ENCODE measurements at places on chromosomes 1 and 21.

- DNase-seq = peak; percentile 37
Observed at GRCh38 chr1:205504311-205505075, at the start of gene CDK18. CDK18 (plus strand) TSS chr1:205504669; CDS start chr1:205523168, 18,499 bp downstream.

DNA sequence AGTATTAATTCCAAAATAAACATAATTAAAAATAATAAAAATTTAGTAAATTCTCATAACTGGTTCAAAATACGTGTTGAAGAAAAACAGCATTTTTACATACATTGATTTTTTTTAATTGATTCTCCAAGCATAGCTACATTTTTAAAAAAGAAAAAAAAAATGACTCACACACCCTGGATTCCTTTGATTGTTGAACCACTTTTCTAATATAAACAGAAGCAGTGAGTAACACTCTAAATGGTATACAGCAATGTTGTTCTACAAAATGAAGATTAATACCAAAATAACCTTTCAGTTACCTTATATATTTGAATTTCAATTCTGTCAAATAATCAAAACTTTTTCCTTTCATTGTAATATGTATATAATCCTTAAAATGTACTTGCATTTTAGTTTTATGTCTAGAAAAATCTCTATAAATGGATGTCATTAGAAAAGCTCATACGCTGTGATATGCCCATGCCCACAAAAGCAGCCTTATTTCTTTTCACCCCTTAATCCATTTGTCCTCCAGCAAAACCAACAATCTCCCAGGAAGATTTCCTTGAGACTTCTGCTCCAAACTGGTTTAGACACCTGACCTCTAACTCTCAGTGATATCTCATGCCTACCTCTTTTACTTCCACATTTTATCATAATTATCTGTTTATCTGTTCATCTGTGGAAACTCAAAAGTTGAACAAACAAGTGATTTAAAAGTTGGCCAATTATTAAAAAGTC is 246.4 kb upstream of the NR5A2 start:
- DNase-seq = no peak

DNA sequence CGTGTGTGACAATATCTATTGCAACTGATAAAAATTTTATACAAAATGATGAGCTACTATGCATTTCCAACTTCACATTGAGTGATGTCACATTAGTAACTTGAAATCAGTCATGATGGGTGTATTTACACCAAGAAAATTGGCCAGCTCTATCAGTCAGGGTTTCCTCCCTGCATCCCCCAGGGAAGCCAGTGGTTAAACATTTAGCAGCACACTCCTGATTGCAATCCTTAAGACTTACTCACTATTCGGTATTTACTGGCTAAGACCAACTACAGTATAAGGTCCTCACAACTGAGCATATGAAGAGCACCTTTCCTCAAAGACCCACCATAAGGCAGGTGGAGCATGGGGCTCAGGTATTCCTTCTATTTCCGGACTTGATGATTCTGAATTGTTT is 41.3 kb upstream of the PTGFRN start:
- no peak for DNase-seq

GRCh38 chr21:37566790-37567615 is 200.4 kb downstream of the DYRK1A start:
- DNase-seq = no peak

DNA sequence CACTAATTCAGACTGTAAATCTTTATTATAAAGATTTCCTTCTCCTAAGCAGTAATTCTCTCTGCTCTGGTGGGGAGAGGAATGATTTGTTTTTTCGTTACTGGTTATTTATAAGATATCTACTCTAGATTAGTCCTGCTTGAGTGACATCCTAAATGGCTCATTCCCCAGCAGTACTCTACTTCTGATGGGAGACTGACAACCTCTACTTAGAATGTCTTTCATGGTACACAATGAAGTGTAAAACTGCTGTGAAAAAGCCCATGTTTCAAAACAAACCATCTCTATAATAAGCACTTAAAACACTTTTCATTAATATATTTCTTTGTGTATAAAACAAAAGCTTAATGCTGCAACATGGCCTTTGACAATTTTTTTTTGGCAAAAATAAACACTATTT is 33.9 kb upstream of the ESRRG start:
- DNase-seq = no peak

- DNase-seq = no peak
Observed at GRCh38 chr1:174225499-174226204, 66.3 kb downstream of the RABGAP1L start.

GRCh38 chr21:19921211-19921610 is 1077.0 kb upstream of the NCAM2 start:
- no peak for DNase-seq

DNA sequence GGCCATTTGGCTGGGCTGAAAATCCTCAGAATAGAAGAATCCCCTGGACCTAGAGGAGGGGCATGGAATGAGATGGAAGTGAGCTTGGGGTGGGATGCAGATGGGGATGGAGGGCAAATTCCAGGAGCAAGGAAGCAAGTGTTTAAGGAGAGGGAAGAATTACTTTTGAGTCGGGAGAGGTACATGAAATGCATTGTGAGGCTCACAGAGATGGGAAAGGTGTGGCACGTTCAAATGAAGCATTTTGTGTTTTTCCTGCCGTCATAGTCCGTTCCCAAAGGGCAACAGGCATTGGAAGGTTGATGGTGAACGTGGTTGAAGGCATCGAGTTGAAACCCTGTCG is 30.5 kb downstream of the ATP5PO start:
- DNase-seq = no peak

- DNase-seq = no peak
Observed at GRCh38 chr1:19569786-19570185, 74.3 kb upstream of the NBL1 start.

DNA sequence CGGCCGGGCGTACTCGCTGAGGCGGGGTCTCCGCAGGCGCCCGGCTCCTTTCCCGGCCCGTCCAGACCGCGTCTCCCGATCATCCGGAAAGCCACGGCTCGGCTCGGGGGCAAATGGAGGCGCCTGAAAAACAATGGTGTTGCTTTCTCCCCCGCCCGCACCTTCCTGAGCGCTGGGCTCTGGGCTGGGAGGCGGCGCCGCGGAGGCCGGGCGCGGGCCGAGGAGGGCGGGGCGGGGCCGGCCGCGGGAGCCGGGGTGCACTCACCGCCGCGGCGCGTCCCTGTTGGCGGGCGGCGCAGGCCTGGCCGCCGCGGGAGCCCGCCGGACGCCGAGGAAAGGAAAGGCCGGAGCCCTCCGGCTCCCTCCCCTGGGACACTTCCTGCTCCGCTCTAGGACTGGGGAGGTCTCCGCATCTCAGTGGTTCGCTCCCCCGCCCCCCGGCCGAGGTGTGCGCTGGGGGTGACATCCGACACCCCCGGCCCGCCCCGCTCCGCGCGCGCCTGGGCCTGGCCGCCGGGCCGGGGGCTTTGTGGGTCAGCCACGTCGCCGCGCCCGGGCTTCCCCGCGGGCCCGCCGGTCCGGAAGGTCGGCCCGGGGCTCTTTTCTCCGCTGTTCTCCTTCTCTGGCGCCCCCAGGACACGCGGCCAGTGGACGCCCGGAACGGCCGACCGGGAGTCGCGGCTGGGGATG is at the start of gene ZNF496:
TSS of gene ZNF496 (minus strand) at position 343 of the 690 bp plus-strand sequence. CDS start 2,289 bp downstream, outside the sequence.
- DNase-seq = peak; percentile 33

DNA sequence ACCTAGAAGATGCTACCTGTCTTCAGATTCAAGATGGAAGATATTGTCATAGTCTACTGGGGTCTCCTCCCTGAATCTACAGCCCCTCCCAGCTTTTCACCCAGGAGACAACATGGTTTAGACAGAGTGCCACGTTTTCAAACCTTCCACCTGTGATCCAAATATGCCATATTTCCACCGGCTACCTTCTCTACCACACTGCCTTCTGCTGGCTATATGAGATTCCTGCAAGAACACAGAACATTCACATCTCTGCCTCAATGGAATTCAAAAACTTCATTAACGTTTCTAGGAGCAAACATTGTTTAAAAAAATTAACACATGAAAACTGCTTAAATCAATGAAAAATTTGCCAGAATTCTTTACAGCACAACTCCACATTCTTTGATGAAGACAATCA is 12.9 kb upstream of the LELP1 start:
- no peak for DNase-seq

- no peak for DNase-seq
Observed at GRCh38 chr1:204178487-204179281, 12.5 kb upstream of the REN start.

DNA sequence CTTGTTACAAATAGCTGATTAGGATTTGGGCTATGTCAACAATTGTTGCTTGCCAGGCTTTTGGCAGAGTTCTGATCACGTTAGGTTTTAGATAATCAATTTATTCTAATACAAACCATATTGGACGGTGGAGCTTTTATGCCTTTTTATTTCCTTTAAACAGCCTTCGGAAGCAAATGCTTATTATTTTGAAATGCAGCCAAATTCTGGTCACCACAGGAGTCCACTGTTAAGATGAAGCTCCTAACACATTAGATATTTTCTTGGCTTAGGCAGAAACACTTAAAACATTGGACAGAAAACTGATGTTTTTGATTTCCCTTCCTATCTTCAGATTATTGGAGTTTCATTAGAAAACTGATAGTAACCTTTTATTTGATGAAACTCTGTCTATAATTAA is 82.9 kb downstream of the CENPF start:
- no peak for DNase-seq

GRCh38 chr1:14238472-14239307 is 359.8 kb upstream of the KAZN start:
- DNase-seq = no peak

DNA sequence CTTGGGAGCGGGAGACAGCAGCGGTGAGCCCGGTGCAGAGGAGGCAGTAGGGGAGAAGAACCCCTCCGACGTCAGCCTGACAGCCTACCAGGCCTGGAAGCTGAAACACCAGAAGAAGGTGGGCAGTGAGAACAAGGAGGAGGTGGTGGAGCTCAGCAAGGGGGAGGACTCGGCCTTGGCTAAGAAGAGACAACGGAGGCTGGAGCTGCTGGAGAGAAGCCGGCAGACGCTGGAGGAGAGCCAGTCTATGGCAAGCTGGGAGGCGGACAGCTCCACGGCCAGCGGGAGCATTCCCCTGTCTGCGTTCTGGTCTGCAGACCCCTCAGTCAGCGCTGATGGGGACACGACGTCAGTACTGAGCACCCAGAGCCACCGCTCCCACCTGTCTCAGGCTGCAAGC is 32.9 kb downstream of the STYXL2 start:
- no peak for DNase-seq

- DNase-seq = no peak
Observed at GRCh38 chr1:93591676-93592550, 89.7 kb downstream of the BCAR3 start.

- DNase-seq = no peak
Observed at GRCh38 chr1:5639106-5639722, 353.0 kb downstream of the NPHP4 start.

GRCh38 chr1:99745061-99745460 is 21.4 kb downstream of the FRRS1 start:
- DNase-seq = no peak

DNA sequence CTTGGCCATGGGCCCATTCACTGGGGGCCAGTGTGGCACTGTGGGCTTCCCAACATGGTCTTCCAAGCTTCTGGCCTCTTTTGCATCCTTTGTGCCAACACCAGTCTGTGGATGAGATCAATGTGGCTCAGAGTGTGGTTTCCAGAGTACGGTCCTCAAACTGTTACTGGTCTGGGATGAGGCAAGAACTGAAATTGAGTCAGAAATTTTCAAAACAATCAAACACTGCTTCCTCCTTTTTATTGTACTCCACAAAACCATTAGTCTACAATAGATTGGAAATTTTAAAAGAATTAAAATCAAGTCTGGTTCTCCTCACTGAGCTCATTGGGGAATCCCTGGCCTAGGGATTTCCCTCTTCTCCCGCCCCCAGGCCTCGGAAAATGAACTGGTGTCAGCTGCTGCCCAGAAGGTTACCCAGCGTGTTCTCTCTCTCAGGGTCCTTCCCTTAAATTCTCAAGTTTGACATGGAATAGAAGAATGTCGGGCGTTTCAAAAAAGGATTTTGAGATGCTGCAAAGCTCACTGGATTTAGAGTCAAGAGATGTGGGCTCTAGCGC is 222.0 kb downstream of the SDCCAG8 start:
- DNase-seq = no peak

DNA sequence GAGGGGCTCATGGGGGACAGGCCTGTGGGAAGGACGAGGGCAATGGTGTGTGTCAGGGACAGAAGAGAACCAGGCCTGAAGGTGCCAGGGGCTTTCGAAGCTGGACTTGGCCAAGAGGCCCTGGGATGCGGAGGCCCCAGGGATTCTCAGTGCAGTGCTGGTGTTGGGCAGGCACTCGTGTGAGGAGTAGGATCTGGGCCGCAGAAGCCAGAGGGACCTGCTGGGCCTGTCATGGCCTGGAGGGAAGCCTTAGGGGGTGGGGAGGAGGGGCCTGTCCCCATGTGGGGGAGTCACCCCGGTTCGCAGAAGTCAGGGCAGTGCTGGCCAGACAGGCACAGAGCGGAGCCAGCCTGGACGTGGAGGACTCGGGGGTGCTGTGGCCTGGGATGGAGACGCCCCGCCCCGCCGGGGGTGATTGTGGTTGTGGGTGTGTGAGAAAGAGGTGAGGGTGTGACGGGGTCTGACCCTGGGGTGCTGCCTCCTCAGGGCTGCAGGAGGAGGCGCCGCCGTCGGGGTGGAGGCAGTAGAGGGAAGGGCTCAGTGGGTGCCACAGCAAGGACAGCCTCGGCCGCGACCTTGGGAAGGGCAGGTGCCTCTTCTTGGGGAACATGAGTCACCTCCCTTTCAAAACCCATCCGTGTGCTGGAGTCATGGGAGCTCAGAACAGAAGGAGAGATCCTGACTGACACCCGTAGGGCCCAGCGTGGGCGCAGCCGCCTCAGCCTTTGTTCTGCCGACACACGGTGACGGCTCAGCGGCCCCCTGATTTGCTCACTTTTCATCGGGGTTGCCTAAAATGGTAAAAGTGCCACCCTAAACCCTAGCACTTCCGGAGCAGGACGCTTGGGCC is 33.9 kb downstream of the FAAP20 start:
- DNase-seq = no peak
